ENCODE measurements at places on chromosomes 5 and 9.

DNA sequence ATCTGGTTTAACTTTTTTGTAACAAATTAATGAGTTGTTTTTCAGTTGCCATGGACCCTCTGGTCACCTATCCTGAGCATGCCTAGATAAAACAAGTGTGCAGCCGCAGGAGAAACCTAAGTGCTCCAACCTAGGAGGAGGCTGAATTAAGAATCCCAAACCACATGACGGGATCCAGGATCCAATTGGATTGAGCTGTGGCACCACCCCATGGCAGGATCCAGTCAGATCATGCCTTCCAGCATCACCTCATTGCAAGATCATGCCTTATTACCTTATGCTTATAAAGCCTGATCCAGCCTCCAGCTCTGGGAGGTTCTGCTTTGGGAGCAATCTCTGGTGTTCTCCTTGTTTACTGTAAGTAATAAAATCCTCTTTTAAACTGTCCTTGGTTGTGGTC lies 662.0 kb downstream of the TLR4 start:
- no peak for DNase-seq

DNA sequence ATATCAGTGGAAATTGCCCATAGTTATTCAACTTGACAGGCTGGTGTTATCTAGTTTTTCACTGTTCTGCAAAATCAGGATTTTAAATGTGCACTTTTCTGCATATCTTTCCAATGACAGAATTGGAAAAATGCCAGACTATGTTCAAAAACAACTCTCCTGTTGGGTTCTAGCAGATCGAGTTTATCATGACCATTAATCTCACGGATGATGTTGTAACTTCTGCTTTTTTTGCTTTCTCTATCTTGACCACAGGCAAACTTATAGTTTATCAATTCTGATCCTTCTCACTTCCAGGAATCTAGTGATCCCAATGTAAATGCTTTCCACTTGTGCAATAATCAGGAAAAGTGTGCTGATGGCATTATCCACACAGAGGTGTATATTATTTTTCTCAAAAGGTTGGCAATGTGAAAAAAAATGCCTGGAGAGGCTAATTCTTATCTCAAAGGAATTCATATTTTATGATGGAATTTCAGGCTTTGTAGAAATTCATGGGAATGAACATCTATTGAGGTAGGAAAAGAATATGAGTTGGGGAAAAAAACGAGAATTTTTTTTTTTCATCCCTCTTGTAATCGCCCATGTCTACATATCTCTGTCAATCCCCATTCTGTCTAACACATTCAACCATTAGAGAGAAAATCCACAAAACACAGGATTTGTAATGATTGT lies 73.6 kb upstream of the DAB2 start:
- DNase-seq: no peak

DNA sequence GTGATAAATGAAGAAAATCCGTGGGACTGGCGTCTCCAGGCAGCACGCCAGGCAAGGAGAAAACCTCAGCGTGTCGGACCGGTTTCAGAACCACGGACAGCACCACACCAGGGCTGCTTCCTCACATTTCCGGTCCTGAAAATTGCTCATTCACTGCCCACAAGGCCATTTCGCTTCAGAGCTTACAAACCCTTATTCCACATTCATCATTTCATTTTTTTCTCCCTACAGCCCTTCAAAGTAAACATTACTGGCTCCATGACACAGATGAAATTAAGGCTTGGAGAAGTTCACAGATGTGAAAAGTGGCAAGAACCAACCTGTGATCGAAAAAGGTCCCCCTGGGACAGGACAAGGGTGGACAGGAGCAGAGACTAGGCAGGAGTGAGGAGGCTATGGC lies 1.5 kb upstream of the GPRIN1 start:
- DNase-seq: peak; percentile 47

DNA sequence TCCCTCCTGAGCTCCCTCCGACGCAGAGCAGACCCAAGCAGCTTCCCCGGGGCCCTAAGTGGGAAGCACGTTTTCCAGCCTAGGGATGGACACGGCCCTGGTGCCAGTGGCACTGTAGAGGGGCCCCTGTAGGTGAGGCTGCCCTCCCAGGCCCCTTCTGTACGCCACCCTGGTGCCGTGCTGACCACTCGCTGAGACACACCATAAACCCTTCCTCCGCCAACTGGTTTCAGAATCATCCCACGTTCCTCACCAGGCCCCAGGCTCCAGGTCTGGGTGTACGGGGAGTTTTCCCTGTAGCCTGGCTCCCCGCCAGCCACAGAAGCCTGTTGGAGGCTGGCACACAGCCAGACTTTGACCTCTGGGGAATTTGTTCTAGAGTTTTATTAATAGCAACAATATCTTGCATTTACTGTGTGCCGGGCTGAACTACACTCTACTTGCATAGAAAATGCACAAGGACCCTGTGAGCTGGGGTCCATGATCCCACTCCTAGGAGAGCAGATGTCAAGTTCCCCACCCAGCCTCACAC lies 18.2 kb upstream of the WDR38 start:
- no peak for DNase-seq

- no peak for DNase-seq
Observed at GRCh38 chr9:129317179-129318011, 139.3 kb upstream of the IER5L start.

GRCh38 chr5:418162-419121 lies 24.5 kb upstream of the EXOC3 start:
- DNase-seq: no peak

GRCh38 chr5:6829150-6829784 lies 116.0 kb downstream of the TENT4A start:
- peak; percentile 36 for DNase-seq

GRCh38 chr5:148314187-148314586 lies 2.0 kb downstream of the SPINK7 start:
- no peak for DNase-seq

DNA sequence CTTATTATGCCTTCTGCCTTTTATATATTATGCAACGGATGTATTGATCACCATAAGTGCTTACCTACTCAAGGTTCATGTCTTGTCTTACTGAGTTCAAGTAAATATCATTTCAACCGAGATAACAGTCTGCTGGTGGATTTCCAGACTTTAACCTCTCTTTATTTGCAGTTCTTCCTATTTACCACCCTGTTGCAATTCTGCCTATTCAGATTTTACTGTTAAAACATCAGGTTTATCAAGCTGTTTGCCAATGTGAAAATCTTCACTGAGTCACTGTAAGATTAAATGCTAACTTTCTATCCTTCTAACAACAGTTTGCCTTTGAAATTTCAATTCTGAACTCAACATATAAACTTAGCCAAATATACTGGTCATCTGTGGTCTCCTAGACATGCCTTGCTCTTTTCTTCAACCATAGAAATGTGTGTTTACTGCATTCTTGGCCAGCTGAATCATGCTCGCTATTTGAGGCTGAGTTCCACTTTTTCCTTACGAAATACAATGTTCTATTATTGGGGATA lies 471.7 kb upstream of the RORB start:
- no peak for DNase-seq

DNA sequence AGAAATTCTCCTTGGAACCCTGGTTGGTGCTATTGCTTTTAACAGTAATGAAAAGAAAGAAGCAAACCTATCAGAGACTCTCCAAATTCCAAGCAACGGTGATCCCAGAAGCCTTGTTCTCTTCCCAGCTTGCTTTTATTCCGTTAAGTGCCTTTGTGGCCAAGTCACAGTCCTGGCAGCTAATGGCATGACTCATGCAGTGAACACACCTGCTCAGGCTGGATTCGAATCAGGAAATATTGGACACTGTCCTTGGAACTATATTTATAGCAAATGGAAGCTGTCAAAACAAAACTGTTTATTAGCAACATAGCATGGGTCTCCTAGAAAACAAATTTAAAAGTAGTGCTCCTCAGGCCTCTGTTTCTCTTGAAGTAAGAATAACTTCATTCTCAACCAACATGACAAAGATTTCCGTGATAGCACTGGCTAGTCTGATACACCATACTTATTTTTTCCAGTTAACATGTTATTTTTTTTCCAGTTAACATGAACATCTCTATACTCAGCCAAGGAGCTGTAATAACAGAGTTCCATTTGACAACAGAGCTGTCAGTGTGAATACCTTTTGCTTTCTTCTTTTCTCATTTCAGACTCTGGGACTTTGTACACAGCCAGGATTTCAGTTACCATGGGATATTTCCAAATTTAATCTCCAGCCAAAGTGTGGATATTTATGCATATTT lies 502.4 kb downstream of the GADD45G start:
- DNase-seq: no peak

DNA sequence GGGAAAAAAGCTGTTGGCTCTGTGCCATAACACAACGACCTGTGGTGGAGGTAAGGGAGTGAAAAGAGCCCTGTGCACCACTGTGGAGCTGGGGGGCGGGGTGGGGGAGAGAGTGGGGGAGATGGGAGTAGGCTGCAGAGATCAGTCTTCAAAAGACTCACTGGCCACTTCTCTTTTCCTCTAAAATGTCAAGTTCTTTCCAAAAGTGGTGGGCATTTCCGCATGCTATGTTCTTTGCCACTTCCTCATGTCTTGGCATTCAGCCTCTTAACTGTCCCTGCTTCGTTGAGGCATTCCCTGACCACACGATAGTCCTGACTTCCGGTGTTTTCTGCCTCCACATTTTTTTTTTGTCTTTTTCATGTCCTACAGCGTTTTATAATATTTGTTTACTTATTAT lies 2.4 kb upstream of the PPP2R2B start:
- DNase-seq: no peak

DNA sequence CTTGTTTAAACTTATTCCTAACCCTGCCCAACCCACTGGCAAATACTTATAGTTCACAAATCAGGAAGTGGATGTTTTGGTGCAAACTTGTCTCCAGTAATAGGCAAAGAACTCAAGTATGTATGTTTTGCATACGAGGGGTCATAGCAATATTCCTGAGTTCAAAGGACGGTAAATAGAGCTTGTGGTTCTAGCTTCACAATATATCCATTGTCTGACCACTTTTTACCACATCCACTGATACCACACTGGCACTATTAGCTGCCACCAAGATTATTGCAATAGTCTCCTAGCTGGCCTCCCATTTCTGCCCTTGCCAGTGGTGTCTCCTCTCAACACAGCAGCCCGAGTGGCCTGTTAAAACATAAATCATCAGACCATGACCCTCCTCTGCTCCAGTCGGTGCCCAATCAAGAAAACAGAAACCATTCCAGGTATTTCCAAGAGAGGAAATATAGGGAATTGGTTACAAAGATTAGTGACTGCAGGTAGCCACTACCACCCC lies 17.0 kb downstream of the GRXCR2 start:
- DNase-seq: no peak

DNA sequence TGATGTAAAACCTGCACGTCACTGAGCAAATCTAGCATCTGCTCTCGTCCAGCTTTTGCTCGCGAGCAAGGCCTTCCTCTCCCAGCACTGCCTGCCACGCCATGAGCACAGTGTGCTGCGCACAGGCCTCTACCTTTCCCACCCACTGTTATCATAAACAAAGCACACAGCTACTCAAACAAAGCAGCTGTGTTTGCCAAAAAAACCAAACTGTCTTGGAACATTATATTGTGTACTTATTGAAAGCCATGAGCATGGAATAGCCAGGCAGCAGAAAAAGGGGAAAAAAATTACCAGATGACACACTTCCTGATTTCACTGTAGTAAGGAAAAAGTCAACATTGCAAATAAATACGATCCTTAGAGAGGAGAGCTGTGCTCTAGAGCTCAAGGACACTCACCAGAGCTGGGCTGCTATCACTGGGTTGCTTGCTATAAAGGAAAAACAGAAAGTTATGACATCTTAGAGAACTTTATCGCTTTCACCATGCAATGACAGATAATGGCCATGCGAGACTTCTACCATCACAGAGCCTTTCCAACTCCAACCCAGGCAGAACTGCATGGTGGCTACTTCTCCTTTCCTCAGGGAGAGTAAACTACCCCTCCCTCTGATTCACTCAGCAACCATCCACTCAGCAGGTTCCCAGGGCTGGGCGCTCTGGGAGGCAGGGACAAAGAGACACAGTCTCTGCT lies 69.6 kb downstream of the EPB41L4B start:
- DNase-seq: no peak

GRCh38 chr5:76849419-76850291 lies at the start of gene S100Z:
Gene S100Z (plus strand): TSS chr5:76850014. CDS start chr5:76875360, 25,346 bp downstream.
- DNase-seq: peak; percentile 15

DNA sequence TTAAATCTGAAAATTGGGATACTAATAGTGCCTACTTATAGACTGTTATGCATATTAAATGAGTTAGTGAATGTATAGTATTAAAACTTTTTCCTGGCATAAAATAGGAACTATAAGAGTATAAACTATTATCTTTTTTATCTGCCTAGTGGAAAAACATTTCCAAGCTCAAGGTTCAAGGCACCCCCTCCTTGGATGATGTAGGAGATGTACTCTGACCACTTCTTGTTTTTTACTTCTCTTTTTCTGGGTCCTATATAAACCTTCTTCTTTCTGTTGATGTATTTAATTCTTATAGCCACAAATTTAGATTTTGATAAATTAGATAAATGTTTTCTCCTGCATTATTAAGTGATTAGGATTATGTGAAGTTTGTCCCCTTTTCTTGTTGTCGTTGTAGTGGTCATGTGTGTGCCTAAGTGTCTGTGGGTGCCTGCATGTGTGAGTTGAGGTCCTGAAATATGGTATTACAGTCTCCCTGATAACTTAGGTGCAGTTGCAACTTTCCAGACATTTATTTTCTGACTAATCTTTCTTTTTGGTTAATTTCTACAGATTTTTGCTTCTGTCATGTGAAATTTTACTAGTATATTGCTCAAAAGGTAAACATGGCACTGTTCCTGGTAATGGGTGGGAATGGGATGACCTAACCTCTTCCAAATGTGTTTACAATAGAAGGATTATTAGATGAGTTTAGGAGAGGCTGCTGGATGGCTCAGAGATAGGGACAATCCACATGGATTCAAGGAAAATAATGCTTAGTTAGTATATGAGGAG lies 160.8 kb upstream of the CDKN2B start:
- no peak for DNase-seq

GRCh38 chr5:110441035-110441434 lies 285.4 kb downstream of the TMEM232 start:
- no peak for DNase-seq

DNA sequence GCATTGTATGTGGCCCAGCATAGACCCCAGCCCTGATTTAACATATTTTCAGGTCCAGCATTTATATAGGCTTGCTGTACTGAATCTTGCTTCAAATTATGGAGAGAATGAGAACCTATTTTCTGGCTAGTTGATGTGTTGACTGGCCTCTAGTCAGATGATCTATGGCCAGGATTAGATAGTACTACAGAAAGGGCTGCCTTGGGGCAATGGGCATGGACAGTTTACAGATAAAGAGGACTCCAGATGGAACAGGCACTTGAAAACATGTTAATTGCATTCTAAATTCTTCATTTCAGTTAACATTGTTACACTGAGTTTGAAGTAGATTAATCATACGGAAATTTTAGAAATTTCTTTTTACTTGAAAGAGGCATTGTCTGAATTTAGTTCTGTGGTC lies 61.5 kb downstream of the RAB14 start:
- DNase-seq: no peak

DNA sequence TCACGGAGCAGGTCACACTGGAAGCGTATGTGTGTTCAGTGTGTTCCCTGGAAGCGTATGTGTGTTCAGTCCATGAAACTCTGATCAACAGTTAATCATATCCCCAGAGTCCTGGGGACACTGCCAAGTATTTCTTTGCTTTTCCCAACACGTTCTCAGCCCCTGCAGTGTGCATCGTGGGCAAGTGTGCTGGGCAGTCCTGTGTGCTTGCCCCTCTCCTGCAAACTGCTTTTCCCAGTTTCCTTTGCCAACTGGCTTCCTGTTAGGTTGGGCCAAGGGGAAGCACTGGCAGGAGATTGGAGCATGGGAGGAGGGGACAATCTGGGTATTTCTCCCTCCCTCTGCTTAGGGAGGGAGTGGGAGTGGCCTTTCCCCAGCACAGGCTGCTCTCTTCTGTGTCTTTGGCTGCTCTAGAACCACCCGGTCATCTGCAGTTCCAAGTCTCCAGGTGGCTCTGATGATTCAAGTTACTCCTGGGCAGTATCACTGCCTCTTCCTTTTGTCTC lies 36.8 kb upstream of the NEK6 start:
- no peak for DNase-seq

Data from stimulated activated CD4-positive, alpha-beta T cell treated with anti-CD3 and anti-CD28 coated beads, Interleukin-12 subunit alpha, Interleukin-12 subunit beta, amount 100 ng/mL, for 24 hours (primary cell).